NCI-H1417 treated with DMSO at 0.1 percent for 48 hours (cell line): ENCODE measurements at places on chromosomes 2 and 18.

- DNase-seq: no peak
These were observed 3.0 kb downstream of the PIKFYVE start for GRCh38 chr2:208269091-208269490.

DNA sequence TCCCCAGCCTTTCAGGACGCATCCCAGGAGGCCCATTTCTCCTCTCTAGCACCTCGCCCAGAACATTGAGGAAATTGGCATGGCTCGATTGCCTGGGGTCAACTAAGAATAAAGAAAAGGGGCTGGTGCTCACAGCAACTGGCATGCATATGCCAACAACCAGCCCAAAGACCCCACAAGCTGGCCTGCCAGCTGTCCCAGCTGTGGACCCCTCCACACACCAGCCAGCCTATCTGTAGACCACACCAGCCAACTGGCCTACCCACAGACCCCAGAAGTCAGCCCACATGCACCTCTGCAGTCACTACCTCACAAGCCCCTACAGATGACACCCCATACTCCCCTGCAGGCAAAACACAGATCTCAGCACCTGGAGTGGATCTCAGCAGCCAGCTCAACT lies 123.8 kb upstream of the ID2 start:
- DNase-seq: no peak

DNA sequence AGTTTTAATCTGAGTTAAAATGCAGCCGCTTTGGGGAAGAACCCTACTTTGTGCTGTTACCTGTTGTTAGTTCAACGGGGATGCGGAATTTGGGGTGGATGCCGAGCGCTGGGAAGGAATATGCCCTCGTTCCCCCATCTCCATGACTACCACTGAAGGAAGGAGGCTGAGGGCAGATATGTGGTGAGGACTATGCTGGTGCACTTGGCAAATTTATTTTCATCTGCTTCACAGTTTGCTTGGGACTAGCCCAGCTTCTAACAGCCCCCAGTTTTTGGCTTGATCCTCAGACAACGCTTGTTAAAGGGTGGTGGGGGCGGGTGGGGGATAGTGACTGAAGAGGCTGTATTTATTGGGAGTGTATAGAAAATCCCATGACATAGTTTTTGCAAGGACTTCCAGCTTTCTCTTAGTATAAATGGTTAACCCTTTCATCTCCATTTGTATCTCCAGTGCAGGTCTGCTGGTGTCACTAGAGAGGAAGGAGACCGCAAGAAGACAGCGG lies 100.8 kb downstream of the COLEC12 start:
- DNase-seq: no peak

DNA sequence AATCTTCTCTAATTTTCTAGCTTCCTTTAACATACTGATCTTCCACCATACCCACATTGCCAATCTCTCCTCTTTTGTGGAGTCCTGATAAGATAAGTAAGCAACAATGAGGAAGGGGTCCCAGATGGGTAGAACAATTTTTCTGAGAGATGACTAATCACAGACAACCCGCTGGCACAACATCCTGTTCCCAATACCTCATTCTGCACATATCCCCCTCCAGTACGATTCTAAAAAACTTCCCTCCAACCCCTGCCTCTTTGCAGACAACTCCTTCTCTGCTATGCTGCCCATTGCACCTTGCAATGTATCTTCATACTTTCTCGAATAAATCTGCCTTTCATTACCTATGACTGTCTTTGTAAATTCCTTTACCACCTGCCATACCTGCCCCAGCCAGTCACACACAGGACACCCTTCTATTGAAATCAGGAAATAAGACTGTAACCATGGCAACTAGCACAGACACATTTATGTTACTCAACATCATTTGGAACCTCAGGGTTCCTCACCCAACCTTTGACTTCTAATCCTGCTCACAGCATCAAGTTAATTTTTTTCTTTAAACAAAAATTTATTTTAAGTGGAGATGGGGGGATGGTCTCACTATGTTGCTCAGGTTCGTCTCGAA lies 7.4 kb upstream of the EXOC6B start:
- no peak for DNase-seq

DNA sequence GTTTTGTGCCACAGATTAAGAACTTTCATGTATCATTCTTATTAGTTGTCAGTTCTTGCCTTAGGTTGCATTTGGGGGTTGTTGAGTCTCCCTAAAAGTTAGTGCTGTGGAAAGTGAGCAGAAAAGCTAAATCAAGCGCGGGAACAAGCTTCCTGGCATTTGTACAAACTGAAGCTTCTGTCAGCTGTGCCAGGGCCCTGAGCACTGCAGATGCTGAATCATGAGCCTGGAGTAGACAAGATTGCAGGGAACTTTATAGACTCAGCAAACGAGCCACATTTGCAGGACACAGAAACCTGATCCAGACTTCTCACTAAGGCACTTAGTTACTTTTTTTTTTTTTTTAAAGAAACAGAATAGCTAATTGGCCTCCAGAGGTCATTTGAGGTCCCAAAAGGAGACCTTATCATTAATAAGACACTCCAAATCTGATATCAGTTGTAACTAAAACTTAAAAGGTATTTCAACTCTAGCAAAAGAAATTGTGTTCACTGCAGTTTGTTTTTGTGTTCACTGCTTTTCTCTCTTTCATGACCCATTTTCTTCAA lies 88.7 kb downstream of the ADAM23 start:
- no peak for DNase-seq

DNA sequence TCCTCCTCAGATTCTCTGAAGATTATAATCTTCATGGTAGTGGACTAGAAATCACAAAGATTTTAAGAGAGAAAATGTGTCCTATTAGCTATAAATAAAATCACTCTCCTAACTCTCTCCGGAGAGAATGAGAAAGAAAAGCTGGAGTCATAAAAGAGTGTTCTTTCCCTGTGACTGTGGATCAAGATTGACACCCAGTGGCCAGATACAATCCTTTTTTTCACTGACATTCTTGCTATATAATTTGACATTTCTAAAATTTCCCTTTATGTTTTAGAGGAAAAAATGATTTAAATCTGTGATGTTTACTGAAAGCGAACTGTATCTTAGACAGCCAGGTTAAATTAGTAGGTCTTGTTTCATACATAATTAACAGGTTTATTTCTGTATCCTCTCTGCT lies 35.4 kb upstream of the LRP2 start:
- DNase-seq: no peak

GRCh38 chr2:105117565-105117964 lies 79.7 kb downstream of the MRPS9 start:
- no peak for DNase-seq

DNA sequence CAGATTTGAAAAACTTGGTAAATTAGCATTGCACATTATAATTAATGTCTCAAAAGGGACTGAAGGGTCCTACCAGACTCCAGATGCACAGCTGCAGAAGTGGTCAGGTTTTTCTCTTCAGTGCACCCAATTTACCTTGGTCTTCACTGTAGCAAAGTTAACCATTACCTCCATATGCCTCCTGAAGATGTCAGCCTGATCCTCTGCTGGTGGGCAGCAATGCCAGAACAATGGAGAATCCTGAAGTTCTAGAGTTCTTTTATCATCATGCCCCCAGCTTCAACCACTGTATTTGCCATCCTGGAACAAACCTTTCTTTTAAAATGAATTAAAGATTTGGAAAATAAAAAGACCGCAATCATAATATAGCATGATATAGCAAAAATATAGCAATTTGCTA lies 1774.8 kb upstream of the CELF4 start:
- no peak for DNase-seq

DNA sequence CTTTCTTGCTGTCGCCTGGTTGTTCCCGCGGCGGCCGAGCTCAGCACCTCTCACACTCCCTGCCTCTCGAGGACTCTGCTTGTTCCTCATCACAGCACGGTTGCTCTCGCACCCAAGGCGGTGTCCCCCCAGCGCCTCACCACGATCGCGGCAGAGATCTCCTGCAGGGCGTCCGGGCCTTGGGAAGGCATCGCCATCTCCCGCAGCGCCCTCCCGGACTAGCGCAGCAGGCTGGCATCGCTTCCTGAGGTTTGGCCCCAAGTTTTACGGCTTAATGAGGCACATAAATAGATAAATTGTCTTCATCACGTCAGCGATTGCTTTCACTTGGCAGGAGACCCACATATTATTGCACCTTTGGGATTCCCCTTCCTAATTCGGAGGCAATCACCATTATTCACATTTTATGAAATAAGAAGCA lies 125.4 kb downstream of the RGPD3 start:
- no peak for DNase-seq

GRCh38 chr18:39326772-39327171 lies 1761.2 kb upstream of the CELF4 start:
- no peak for DNase-seq

- DNase-seq: no peak
These were observed 236.3 kb downstream of the KIAA1328 start for GRCh38 chr18:37065254-37065653.

DNA sequence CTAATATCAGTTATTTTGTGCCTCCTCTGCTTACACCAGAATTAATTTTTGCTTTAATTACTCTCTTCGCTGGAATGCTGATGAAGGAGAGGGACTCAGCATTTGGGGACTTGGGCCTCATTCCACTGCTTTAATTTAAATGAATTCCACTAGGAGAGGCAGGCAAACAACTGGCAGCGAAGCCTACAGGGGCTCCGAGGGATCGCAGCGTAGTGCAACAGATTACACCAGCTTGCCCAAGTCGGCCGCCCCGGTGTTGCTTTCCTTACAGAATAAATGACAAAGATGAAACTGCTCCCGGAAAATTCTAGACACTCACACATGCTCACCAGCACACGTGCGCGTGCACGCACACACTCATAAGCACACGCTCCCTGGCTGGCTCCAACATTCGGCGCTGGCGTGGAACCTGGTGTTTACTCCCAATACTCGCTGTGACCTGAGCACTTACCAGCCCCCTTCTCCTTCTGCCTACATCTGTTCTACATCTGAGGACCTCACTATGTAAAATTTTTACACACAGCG lies 175.4 kb downstream of the ZNF521 start:
- no peak for DNase-seq

DNA sequence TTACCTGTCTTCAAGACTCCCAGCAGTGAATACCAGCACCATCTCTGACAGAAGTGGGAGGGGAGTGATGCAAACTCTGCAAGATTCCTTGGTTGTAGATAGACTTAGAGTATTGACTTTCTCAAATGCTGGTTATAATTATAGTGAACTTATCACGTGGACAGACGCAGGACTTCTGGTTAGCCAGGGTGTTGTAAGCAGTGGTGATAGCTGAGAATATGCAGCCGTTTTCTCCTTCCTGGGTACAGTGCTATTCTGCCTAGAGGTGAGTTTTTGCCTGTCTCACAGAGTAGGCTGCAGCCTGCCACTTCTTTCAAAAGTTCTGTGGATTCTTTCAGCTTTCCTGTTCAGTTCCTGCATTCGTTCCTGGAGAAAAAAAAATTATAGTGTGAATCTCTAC lies 733 bp upstream of the CXCR2 start:
- DNase-seq: no peak

DNA sequence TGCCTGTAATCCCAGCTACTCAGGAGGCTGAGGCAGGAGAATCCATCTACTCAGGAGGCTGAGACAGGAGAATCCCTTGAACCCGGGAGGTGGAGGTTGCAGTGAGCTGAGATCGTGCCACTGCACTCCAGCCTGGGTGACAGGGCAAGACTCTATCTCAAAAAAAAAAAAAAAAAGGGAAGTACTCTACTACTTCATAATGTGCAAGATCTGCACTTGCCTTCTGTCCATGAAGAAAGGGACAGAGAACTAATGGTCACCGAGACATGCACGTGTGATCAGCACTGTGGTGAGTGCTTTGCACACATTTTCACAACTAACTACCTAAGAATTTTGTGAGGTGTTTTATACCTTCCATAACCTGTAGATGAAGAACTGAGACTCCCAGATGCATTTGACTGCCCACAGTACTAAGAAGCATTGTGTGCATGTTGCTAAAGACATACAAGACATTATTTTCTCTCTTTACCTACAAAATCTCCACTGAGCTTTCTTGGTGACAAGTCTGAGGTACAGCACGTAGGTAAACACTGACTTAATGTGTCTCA lies 784.8 kb upstream of the ID2 start:
- no peak for DNase-seq

- no peak for DNase-seq
These were observed 315.0 kb upstream of the SLC39A10 start for GRCh38 chr2:195342061-195342460.

DNA sequence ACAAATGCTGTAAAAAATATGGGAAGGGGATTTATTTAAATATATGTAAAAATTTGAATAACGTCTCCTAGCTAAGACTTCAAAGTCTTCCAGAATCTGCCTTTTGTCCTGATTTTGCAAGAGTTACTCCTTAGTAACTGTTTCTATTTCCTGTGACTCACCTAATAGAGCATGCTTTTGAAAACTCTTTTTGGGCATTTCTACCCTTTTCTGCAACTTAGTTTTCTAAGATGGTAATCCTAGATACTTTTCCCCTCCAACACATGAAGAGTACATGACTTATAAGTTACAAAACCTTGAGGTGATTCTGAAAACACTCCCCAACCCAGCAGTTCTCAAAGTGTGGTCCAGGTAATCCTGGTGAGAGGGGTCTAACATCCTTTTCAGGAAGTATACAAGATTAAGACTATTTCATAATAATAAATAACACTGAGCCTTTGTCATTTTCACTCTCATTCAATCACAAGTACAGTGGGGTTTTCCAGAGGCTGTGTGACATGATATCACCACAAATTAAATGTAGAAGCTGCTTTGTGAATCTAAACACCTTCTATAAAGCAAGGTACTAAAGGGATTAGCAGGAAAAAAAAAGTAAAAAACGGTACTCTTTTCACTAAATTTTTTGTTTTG lies 31.9 kb downstream of the PPP4R3B start:
- DNase-seq: no peak

DNA sequence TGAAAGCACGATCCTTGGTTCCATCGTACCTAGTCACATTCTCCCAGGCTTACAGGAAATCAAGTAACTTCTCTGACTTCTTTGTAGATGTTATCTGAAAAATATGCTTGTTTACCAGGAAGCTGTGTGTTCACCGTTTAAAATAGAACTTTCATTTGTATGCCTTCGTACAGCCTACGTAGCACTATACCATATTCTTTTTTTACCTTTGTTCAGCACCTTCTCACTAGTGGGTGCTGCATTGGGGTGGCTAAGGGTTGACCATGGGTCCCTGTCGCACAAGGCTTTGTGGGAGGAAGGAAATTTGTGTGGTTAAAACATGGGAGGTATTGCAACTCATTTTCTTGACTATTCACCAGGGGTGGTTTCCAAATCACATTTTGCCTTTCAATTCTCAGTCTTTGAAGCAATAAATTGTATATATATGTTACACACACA lies 16.6 kb downstream of the MALT1 start:
- no peak for DNase-seq

DNA sequence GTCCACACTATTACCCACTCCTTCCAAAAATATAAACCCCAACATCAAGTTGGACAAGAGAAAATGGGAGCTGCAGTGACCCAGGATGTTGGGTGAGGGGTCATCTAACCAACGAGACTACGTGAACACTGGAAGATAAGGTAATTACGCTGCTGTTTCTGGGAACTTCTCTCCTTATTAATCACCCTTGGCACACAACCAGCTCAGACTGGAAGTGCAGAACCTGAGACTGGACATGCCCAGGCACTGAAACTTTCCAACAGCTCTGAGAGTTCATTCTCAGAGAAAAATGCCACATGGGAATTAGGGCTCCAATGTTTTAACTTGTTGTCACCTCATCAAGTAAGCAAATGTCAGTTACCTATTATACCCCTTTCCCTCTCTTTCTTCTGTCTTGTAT lies 135.3 kb downstream of the CCDC148 start:
- no peak for DNase-seq

- no peak for DNase-seq
These were observed 4.1 kb upstream of the WNT6 start for GRCh38 chr2:218855305-218856166.

GRCh38 chr2:106124106-106124756 lies 69.9 kb downstream of the UXS1 start:
- DNase-seq: no peak

GRCh38 chr2:82968358-82968757 lies 1490.7 kb downstream of the SUCLG1 start:
- DNase-seq: no peak
